ENCODE measurements at places on chromosomes 2 and 18. TPM values are rescaled to one million over a fixed set of nuclear protein-coding genes. Genes with fewer than 3 reads are reported as not detected.

Gene ANKRD30BL
- 21.7 TPM for total RNA-seq

Gene MIB1
- 90.2 TPM for total RNA-seq

Gene CYP27A1
- 5.8 TPM for total RNA-seq

Gene NXPH2
- total RNA-seq, result 19.4 TPM

Gene SANBR
- total RNA-seq, result 87.2 TPM

Gene PMAIP1
- 0.69 TPM for total RNA-seq

Gene TTC39C
- total RNA-seq, result 35.8 TPM

Gene IL37
- total RNA-seq, result not detected

Gene ZNF519
- total RNA-seq, result 33.4 TPM

Gene FEV
- total RNA-seq, result not detected
